Inflammatory macrophage treated with lipopolysaccharide for 4 hours (primary cell): ENCODE measurements at places on chromosomes 5 and 9.

DNA sequence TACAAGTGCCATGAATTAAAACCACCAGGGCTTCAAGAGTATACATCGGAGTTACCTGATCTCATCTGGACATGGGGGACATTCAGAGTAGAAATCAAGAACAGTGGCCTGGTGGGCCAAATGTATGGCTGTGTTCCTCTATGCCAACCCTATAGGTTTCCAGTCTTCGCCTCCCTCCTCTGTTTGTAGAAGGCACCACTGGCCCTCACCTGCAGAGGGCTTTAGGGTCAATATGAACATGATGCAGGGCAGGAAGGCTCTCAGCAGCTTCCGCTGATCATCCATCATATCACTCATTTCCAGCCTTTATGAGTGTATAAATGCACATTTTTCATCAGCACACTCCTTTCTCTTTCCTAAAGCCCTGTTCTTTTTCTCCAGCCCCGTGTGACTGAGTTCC, 555.5 kb upstream of the BRINP1 start:
- DNase-seq, result no peak

GRCh38 chr5:180787711-180788431, 14.7 kb downstream of the MGAT1 start:
- no peak for DNase-seq

DNA sequence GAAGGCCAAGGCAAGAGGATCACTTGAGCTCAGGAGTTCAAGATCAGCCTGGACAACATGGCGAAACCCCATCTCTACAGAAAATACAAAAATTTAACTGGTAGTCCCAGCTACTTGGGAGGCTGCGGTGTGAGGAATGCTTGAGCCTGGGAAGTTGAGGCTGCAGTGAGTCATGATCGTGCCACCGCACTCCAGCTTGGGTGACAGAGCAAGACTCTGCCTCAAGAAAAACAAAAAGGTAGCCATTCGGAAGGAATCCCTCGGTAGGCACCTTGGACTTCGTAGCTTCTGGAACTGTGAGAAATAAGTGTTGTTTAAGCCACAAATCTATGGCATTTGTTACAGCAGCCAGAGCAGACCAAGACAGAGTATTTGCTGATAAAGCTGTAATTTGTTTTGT, 174.2 kb downstream of the DCP2 start:
- no peak for DNase-seq

DNA sequence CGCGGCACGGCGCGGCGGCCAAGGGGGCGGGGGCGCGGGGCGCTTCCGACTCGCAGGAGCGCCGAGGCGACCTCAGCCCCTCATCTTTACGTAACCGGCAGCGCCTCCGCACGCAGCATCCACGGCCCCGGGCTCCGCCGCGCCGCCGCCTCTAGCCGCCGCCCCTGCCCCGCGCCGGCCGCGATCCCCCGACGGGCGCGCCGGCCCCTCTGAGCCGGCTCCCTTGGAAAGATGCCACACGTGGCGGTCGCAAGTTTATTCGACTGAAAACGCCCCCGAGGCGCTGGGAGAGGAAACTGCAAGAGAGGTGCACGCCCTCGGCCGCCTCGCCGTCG, 1.0 kb downstream of the KLF9 start:
- DNase-seq, result peak; percentile 57

- DNase-seq, result peak; percentile 86
Observed at GRCh38 chr5:76468635-76469425, 65.7 kb downstream of the IQGAP2 start.

- DNase-seq, result no peak
Observed at GRCh38 chr5:73298251-73298771, 125.3 kb downstream of the TMEM174 start.

DNA sequence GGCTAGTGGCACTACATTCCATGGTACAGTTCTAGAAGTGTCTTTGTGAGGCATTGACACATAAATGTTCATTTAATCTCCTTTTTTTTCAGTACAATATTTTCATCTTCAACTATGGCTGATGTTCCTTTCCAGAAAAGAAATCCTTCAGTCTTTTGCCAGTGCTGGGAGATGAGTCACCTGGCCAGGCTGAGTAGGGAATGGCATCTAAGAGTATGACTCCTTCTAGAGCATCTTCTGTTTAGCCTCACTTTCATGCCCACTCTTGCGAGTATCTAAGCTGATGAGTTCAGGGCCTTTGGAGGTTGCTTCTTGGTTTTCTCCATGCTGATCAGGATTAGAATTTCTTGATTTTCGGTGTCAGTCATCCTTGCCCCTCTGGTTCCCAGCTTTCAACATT, 124.4 kb downstream of the SLC28A3 start:
- no peak for DNase-seq

DNA sequence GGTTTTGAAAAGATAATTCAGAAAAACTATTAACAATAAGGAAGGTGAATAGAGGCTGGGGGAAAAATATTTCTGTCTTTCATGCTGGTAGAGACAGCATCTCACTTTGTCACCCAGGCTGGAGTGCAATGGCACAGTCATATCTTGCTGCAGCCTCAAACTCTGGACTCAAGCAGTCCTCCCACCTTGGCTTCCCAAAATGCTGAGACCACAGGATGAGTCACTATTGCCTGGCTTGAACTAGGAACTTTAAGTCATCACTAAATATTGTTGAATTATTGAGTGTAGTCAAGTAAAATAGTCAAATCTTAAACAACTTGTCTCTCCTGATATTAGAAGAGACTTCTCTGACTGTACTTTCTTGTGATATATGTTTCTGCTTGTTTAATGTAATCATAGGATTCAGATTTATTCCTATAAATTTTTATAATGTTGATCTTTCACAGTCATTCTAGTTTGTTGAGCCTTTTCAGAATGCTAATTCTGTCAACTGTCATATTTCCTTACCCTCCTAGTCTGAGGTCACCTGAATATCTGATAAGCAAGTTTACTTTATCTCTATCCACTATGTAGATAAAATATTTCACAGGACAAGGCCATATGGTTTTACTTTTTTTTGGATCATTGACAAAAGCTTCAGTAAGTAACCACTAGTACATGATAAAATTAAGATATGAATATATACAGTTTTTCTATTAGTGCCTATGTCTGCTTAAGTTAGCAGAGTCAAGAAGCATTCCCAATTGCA, 1696.5 kb downstream of the MAT2B start:
- peak; percentile 60 for DNase-seq

DNA sequence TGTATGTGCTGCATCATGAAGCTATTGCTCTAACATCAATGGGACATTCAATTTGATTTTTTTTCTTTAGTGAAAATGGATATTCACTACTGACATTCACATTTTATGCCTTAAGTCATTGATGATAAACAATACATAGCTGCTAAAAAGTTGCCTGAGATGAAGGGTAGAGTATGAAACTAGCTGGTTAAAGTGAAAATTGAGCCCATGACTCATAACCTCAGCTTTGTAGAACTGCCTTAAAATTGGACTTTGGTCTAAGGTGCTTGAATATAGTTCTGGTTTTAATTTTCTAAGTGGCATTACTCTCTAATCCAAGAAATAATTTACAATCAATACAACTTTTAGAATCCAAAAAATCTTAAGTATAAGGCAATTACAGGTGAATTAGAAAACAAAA, 740.4 kb upstream of the RIOK2 start:
- DNase-seq, result no peak

GRCh38 chr9:81858657-81859430, 69.4 kb upstream of the SPATA31D4 start:
- no peak for DNase-seq

DNA sequence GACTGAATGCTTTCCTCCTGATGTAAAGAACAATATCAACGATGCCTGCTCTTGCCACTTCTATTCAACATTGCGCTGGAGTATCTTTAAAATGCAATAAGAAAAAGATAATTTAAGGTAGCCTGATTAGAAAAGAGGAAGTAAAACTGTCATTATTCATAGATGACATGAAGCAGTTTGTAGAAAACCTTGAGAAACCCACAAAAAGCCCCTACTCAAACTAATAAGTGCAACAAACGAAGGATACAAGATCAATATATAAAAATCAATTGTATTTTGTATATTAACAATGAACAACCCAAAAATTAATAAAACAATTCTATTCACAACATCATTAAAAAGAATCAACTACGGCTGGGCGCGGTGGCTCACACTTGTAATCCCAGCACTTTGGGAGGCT, 76.4 kb upstream of the CKMT2 start:
- DNase-seq, result no peak

DNA sequence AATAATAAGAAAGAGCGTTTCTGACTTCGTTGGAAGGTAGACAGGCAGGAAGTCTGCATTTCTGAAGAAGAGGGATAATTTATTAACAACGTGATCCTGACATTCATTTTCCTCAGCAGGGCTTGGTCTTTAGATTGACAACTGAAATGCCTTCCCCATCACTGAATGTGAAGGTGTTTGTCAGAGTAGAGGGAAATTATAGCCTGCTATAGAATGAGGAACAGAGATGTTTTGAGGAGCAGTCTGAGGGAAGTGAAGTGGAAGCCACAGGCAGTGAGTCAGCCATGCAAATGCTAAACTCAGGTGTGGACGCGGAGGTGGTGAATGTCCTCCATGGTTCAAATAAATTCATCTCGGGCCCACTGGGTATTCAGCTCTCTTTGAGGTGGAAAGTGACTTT, 30.5 kb downstream of the C7 start:
- DNase-seq, result no peak

DNA sequence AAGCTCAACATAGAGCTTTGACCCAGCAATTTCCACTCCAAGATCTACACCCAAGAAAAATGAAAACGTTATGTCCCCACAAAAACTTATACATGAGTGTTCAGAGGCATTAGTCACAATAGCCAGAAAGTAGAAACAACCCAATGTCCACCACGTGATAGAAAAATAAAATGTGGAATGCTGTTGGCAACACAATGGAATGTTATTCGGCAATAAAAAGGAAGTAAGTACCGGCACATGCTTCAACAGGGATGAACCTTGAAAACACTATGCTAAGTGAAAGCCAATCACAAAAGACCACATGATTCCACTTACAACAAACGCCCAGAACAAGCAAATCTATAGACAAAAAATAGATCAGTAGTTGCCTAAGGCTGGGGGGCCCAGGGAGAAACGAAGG, 6.0 kb downstream of the UBQLN1 start:
- no peak for DNase-seq

GRCh38 chr5:64872044-64872443, 103.3 kb downstream of the CWC27 start:
- DNase-seq, result no peak

GRCh38 chr9:125476645-125477044, 215.0 kb downstream of the GAPVD1 start:
- no peak for DNase-seq

DNA sequence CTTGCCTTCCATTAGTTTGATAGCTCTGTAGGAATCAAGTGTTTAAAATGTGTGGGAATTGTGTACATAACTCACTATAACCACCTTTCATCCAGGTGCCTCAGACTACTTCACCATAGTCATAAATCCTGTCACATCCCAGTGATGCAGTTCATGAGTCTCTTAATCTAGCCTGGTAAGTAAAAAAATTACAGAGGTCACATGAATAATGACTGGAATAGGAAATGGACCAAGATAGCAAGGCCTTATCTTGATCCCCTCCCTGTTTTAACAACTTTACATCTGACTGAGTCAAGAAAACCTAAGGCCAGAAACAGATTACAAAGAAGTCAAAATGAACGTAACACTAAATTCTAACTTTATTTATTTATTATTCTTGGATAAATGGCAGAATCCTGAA, 1.5 kb upstream of the RNF145 start:
- DNase-seq, result no peak

- DNase-seq, result no peak
Observed at GRCh38 chr9:89536600-89536999, 38.7 kb upstream of the SEMA4D start.

GRCh38 chr5:76383126-76383832, 19.8 kb upstream of the IQGAP2 start:
- DNase-seq, result no peak

DNA sequence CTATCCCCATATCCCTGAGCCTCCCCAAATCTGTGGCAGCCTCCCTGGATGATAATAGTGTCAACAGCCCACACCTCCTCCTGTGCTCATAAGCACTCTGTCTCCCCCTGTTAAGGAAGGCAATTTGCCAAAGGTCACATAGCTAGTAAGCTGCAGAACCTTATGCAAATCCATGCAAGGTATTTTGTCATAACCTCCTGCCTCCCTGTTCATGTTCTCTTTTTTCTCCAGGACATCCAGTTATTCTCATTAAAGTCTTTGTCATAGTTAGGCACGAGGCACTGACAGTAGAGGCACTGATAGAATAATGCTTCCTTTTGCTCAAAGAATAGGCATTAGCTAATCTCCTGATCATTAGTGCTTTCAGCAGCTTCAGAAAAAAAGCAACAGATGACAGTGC, 10.2 kb upstream of the AUH start:
- peak; percentile 65 for DNase-seq

DNA sequence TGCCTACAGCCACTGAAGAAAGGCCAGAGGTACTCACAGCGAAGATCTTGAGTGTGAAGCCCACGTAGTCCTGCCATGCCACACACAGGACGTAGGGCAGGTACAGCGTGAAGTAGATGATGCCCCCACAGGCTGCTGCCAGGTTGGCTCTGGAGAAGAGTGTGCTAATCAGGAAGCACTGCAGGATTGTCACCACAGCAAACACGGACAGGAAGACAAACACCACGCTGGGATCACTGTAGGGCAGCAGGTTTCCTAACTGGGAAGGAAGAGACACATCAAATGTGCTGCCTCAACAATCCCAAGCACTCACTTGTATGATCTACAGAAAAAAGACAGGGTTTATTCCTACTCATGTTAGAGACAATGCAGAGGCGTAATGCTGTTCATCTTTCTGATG, 63.0 kb downstream of the NIPSNAP3B start:
- no peak for DNase-seq

GRCh38 chr9:14533867-14534640, 159.2 kb downstream of the ZDHHC21 start:
- no peak for DNase-seq

DNA sequence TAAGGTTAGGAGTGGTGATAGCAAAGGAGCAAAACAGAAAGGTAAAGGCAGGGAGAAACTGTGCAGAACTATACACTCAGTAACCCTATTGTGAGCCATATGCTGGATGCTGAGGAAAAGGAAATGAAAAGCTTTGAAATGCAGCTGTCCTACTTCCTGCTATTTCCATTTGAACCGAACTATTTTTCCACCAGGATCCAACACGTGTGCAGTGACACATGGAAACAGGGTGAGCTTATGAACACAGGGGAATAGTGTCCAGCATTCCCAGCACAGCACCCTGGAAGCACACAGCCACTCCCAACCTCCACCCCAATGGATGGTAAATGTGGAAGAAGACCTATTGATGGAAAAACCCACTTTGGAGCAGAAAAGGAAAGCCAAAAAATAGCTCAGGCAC, 69.0 kb upstream of the SLC12A2 start:
- no peak for DNase-seq

DNA sequence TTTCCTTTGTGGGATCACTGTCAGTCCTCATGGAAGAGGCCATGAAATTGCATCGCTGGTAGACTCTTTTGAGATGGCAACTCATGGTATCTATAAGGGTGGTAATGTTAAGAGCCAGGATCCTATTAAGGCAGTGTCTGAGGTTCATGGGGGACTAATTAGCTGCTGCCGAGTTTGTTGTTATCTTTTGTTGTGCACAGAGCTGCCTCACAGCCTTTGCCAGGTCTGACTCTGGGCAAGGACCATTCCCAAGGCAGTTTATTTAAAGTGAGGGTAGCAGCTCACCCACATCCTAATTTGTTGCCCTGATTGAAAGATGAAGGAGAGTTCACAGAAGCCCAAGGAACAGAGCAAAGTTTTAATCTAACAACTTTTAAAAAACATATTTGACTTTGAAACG, 7.9 kb downstream of the SMARCA2 start:
- DNase-seq, result no peak
